CD4-positive, alpha-beta T cell treated with Interleukin-21 for 1 hour (primary cell): ENCODE measurements at places on chromosomes 12 and 14.

DNA sequence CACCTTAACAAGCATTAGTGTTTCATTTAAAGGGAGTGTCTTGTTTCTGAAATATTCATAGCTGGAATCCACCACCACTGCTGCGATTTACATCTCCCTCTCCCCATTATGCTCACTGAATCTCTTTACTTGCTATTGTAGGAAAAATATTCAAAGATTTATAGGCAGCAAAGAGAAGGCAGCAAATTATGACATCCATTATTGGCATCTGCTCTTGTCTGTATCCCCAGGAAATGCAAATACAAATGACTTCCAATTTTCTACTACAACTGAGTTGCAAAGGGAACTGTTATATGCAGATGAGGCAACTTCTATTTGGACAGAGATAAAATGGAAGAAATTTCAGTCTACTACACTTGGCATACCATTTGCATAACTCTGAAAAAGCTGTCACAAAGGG lies 88.4 kb upstream of the PRKD1 start:
- no peak for DNase-seq

DNA sequence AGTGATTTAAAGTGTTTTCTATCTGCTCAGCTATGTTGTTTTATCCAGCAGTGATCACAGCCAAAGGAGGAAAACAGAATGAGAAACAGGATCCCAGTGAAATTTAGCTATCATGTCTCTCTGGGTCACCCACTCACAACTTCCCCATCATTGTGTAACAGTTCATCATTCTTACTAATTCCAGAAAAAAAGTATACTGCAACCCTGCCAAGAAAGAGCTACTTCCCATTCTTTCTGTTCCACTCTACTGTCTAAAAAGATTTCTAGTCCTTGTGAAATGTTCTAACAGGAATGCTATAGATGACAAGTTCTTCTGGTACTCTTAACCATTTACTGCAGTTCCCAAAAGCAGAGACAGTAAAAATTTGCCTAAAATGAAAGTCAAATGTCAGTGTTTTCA lies 39.2 kb upstream of the CD163 start:
- no peak for DNase-seq

GRCh38 chr14:92719890-92720323 lies 28.5 kb downstream of the LGMN start:
- DNase-seq, result no peak

- DNase-seq, result no peak
These were observed 106.6 kb downstream of the DYRK2 start for GRCh38 chr12:67754933-67755697.

- no peak for DNase-seq
These were observed 45.4 kb upstream of the PCED1B start for GRCh38 chr12:47033789-47034555.

GRCh38 chr14:21414137-21414631 lies 30.4 kb upstream of the SUPT16H start:
- DNase-seq, result no peak

DNA sequence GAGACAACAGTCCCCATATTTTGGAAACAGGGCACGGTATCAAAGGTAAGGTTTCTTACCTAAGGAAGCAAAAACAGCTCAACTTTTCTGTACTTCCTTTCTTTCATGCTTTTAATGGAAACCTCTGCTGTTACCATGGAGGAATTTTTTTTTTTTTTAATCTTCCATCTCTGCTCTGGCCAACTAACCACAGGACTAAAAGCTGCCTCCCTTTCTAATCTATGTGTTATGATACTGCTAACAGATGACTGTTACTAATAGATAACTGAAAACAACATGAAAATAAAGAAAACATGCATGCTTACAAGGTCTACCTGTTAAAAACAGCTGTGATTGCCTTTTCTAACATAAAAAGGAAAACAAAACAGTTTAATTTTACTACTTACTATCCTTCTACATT lies 168.4 kb downstream of the SOX5 start:
- no peak for DNase-seq

GRCh38 chr14:91753501-91754128 lies 21.7 kb upstream of the CATSPERB start:
- no peak for DNase-seq

DNA sequence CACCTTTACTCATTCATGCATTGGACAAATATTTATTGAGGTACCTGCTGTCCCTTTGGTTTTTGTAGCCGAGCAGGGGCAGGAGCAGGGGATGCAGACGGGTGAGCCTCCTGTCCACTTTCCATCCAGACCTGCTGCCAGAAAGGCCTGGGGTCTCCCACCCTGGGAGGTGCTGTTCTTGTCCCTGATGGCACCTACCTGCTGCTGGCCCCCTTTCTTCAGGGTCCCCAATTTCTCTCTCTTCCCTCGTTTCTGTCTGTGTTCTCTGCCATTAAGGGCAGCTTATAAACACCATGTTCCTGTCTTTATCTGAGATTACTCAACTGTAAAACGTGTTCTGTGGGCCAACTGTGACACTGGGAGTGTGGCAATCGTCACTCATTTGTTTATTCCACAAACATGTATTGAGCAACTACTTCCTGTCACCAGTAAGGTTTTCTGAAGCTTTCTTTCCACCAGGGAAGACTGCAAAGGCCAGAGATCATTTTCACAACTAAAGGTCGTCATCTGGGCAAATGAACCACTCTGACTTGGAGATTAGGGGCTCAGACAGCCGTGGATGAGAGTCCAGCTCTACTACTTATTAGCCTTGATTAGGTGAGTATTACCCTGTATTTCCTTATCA lies at the start of gene HAL:
HAL (minus strand) TSS at position 311 of the 625 bp plus-strand sequence. CDS start 434 bp downstream, outside the sequence.
- DNase-seq, result no peak

DNA sequence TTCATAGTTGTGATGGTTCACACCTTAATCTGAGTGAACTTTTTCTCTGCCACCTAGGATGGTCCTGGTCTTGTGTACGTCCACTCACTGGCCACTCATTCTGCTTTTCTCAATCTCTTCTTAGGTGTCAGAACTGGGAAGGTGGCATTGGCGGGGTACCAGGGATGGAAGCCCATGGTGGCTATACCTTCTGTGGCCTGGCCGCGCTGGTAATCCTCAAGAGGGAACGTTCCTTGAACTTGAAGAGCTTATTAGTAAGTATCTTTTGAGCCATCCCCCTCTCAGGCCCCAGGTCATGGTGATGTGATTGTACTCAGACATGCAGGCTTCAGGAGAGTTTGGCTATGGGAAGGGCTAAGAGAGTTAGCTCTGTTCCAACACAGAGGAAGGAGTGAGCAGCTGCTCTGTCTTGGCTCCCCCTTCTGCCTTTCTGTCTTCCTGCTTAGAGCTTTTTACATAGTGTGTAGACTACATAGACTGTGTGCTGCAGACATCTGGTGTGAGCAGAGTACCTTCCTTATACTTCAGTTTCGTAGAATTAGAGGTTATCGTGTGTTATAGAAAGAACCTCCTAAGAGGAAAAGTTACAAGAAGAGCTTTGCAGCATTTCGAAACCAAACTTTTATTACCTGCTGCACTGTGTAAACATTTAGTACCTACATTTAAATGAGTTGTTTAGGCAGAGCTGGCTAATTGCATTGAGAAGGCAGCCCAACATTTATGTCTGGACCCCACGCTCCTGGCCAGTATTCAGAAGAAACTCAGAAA lies 54.2 kb downstream of the FNTB start:
- DNase-seq, result no peak

GRCh38 chr14:99603471-99604277 lies at the start of gene CCDC85C:
TSS of gene CCDC85C (minus strand) at chr14:99604207. CDS start at chr14:99603959, 248 bp downstream.
- peak; percentile 56 for DNase-seq

DNA sequence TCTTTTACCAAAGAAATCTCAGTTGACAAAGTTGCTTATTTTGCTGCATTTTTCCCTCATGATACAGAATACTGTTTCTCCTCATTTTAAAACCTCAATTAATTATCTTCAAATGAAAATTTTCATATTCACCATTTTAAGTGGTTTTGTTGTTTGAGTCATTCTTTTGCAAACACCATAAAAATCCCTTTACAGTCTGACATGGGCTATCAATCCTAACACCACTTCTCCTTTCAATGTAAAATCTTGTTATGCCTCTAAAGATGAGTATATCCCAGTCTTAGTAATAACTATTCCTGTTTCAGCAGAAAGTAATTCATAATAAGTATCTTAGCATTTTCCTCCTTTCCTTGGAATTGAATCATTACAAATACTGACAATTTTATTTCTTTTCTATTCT lies 192.2 kb downstream of the SYT1 start:
- no peak for DNase-seq

DNA sequence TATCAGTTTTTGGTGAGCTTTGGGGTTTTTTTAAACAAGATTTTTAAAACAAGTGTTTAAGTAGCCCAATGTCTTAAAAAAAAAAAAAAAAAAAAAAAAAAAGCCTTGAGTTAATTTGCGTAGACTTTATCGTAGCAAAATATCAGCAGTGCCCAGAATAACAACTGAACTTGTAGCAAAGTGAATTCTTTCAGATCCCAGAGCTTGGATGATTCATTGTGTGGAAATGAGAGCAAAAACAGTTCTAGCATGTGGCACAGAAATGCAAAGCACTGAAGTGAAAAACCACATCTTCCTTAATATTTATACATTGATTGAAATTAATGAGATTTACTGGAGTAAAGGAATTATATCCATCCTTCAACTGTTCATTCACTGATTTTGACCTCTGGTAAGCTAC lies 258.1 kb downstream of the EGLN3 start:
- no peak for DNase-seq

- no peak for DNase-seq
These were observed 64.2 kb downstream of the CMAS start for GRCh38 chr12:22110176-22110575.

GRCh38 chr12:69846976-69847375 lies 21.9 kb downstream of the MYRFL start:
- no peak for DNase-seq

- peak; percentile 33 for DNase-seq
These were observed 1084.7 kb downstream of the BCL11B start for GRCh38 chr14:98187281-98187680.

DNA sequence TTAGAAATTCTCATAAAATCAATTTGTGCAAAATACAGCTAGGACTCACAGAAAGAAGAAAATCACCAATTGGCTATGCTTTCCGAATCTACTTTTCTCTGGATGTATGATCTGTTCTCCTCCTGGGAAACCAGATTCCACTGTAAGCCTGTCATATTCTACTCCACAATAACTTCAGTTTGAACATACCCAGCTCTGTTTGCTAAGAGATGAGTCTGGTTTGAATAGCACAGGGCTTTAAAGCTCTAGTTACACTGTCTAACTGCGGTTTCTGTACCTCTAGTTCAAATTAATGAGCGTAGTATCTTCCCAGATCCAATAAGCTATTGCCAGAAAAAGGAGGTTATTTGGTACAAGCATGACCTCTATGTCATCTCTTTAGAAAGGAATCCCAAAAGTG lies 270.1 kb downstream of the DAD1 start:
- no peak for DNase-seq

DNA sequence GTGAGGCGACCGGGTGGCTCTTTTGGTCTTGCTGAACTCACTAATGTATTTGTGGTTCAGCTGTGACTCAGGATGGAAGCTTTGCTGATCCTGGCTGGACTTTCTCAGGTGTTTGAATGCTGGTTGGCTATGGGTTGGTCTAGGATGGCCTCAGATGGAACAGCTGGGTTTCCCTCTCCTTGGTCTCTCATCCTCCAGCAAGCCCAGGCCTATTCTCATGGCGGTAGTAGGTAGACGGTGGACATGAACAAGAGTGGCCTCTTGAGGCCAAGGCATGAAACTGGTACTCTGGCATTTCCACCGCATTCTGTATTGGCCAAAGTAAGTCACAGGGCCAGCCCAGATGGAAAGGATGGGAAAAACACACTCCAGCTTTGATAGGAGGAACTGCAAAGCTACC lies 11.8 kb upstream of the POLR3B start:
- DNase-seq, result peak; percentile 8
